ENCODE measurements at places on chromosomes 6 and 20.

DNA sequence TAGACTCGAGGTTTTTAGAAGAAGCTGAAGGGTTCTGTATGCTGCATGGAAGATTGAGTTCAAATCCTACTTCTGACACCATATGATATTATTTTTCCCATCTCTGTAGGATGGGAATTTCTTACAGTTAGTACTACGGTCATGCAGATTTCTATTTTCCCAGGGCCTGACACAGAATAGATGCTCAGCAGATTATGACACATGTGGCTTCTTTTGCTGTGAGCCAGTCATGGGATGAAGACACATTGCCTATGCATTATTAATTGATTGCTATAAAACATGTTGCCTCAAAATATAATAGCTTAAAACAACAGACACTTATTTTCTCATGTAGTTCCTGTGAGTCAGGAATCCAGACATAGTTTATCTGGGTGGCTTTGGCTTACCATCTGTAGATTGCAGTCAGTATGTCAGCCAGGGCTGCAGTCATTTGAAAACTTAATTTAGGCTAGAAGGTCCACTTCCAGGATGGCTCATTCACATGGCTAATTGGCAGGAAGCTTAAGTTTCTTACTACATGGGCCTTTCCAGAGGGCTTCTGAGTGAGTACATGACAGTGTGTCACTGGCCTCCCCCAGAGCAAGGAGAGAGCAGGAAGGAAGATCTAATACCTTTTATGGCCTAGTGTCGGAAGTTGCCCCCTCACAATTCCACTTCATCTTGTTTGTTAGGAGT lies 29.5 kb downstream of the TOP1 start:
- H3K36me3 ChIP-seq, result peaks cover 65% of the 10 kb centered on the region
- peaks cover 94% of the 10 kb centered on the region for H3K4me1 ChIP-seq
- H3K27me3 ChIP-seq, result no peaks in the 10 kb centered on the region
- H3K27ac ChIP-seq, result peak overlapping the region; percentile 40
- no peak for DNase-seq

GRCh38 chr6:133309579-133309978 lies 68.4 kb downstream of the EYA4 start:
- no peak overlapping the region for H3K4me3 ChIP-seq
- no peaks in the 10 kb centered on the region for H3K4me1 ChIP-seq

DNA sequence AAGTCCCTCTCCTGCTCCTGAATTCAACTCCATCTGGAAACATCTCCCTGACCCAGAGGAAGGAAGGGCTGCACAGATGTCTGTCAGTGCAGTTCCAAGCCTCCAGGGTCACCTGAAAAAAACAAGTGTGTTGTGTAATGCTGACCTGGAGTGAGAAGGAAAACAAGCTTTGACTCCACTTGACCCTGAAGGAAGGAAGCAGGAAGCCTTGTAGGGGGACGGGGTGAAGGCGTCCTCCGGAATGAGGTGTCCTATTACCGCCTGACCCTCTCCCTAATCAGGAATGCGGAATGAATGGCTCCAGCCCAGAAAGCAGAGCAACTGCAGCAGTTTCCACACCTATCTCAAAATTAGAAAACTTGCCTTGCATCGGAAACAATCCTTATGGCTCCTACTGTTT lies 13.9 kb upstream of the ADGRF5 start:
- no peaks in the 10 kb centered on the region for H3K27me3 ChIP-seq
- H3K4me3 ChIP-seq, result no peak overlapping the region
- no peaks in the 10 kb centered on the region for H3K4me1 ChIP-seq
- no peak for DNase-seq
- no peaks in the 10 kb centered on the region for H3K36me3 ChIP-seq

DNA sequence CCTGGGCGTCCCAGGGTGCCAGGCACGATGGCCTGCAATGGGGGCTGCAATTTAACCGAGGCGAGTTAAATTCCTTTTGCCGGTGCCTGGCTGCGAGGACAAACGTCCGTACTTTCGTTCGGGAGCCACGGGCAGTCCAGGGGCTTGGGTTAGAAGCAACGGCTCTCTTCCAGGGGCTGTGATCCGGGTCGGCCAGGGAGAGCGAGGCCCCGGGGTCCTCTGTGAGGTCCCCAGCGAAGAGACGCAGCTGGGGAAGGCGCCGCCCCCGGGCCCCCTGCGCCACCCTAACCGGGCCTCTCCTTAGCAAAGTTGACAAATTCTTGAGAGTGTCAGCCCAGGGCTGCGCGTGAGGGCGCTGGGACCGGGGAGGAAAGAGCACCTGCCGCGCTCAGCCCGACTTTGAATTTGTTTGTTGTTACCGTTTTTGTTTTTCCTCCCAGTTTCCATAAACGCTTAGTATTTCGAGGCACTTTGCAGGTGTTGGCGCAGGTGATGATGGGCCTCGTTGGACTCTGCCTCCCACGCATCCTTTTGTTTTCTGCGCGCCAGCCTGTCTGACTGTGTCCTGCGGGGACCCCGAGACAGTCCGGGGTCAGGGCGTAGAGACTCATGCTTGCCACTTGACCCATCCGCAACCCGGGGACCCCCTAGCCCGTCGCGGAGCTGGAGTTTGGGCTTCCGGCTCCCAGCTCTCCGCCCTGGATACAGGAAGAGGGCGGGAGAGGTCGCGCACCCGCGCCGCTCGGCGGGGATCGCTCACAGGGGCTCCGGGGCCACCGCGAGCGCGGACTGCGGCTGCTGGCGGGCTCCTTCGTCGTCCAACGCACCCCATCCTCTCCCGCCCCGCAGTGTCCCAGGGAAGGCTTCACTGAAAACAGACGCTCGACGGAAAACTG lies 5.8 kb downstream of the OLIG3 start:
- H3K4me3 ChIP-seq, result no peak overlapping the region
- H3K27me3 ChIP-seq, result no peaks in the 10 kb centered on the region
- no peaks in the 10 kb centered on the region for H3K36me3 ChIP-seq
- DNase-seq, result no peak
- no peak overlapping the region for H3K27ac ChIP-seq

GRCh38 chr6:14180609-14181008 lies 63.0 kb downstream of the CD83 start:
- H3K4me3 ChIP-seq, result no peak overlapping the region
- H3K36me3 ChIP-seq, result no peaks in the 10 kb centered on the region
- no peaks in the 10 kb centered on the region for H3K27me3 ChIP-seq
- H3K4me1 ChIP-seq, result no peaks in the 10 kb centered on the region

DNA sequence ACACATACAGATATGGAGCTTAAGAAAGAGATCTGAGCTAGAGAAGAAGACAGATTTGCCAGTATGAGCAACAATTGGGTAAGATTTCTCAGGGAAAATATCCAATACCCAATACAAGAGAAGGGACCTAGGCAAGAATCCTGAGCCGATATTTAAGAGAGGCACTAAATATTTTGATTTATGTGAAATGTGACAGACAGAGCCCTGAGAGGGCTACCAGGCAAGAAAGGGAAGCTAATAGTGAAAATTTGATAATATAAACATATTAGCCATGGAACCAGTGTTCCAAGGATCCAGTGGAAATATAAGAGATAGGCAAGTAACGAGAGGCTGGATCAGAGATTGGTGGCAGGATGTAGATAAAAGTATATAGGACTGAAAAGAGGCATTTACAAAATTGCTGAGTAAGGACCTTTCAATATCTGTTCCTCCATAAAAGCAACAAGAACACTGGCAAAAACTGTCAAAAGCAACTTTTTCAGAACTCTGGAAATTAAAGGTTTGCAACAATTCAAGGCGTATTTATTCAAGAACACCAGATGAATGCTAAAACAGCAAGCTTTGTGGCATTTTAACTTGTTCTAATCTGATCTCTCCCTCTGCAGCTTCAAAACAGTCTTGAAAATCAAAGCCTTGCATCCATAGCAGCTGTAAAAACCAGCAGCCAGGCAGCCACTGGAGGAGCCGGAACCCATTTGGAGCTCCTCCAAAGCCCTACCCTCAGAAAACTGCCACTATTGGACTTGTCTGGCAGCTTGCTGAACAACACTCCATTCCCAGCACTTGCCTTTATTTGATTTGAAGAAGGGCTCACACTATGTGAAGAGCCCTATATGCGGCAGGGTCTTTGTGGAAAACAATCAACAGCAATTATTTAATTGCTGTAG lies 58.8 kb downstream of the REV3L start:
- DNase-seq, result no peak
- no peaks in the 10 kb centered on the region for H3K27me3 ChIP-seq
- H3K27ac ChIP-seq, result peak overlapping the region; percentile 63

- H3K4me1 ChIP-seq, result peaks cover 27% of the 10 kb centered on the region
- H3K27me3 ChIP-seq, result no peaks in the 10 kb centered on the region
- H3K27ac ChIP-seq, result peak overlapping the region; percentile 40
These were observed 638 bp downstream of the MDN1 start for GRCh38 chr6:89818977-89819335.

DNA sequence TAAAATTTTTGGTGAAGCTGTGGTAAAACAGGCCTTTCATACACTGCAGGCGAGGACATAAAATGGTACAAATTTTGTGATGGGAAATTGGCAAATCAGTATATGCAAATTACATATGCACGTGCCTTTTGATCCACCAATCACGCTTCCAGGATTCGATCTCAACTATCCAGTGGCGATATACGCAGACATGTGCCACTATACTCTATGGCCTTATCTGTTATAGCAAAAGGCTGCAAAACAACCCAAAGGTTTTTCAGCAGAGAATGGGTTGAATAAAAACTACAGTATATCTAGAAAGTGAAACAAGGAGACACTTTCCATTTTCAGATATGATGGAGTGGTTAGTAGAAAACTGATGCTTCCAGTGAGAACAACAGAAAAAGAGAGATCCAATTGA lies 41.9 kb upstream of the ERVFRD-1 start:
- no peaks in the 10 kb centered on the region for H3K27me3 ChIP-seq
- H3K27ac ChIP-seq, result no peak overlapping the region
- no peak overlapping the region for H3K4me3 ChIP-seq

- no peaks in the 10 kb centered on the region for H3K36me3 ChIP-seq
- no peak overlapping the region for H3K27ac ChIP-seq
- H3K27me3 ChIP-seq, result no peaks in the 10 kb centered on the region
- H3K4me1 ChIP-seq, result peaks cover 4% of the 10 kb centered on the region
These were observed 116.5 kb upstream of the LAMP5 start for GRCh38 chr20:9397928-9398327.

GRCh38 chr6:154567695-154568220 lies 57.3 kb upstream of the CNKSR3 start:
- no peak overlapping the region for H3K27ac ChIP-seq
- no peaks in the 10 kb centered on the region for H3K36me3 ChIP-seq
- DNase-seq, result no peak
- H3K4me3 ChIP-seq, result no peak overlapping the region
- H3K27me3 ChIP-seq, result no peaks in the 10 kb centered on the region
- H3K4me1 ChIP-seq, result no peaks in the 10 kb centered on the region

DNA sequence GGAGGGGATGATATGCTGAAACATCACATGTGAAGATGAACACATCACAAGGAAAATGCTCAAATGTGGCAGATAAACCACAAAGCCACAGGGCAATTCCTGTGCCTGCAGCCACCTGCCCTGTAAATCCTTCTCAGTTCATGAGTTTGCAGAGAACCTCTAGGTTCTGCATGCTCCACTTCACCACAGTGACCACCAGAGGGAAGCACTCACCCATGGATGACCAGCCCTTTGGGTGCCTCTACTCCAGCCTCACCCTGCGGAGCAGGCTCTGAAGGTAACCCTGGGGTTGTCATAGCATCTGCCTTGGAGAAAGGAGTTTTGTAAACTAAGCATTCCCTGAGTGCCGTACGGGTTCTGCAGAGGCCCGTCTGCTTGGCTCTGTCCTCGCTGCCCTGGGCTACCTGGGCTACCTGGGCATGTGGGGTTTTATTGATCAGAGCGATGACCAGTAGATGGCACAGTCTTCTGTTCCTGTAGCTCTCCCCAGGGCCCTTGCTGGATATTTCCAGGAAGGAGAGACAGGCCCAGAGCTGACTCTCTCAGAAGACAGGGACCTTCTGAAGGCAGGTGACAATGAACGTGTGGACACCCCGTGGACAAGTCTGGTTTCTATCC lies 31.7 kb upstream of the CST1 start:
- H3K27ac ChIP-seq, result no peak overlapping the region
- no peak overlapping the region for H3K4me3 ChIP-seq
- no peaks in the 10 kb centered on the region for H3K27me3 ChIP-seq
- H3K36me3 ChIP-seq, result no peaks in the 10 kb centered on the region

DNA sequence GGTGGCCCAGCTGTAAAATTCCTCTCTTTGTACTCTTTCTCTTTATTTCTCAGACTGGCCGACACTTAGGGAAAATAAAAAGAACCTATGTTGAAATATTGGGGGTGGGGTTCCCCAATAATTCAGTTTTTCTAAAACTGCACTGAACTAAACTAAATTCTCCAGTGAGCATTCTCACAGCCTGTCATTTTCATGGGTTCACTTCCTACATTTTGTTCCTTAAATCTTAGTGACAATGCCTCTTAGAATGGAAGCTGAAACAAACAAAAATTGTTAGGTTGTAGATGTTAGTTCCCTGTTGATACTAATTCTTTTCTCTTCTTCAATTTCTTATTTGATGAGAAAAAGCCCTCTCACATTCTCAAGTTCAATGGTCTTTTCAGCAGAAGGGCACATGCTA lies 35.8 kb upstream of the IFNGR1 start:
- no peak for DNase-seq
- no peak overlapping the region for H3K27ac ChIP-seq
- no peak overlapping the region for H3K4me3 ChIP-seq
- no peaks in the 10 kb centered on the region for H3K4me1 ChIP-seq

- peaks cover 7% of the 10 kb centered on the region for H3K36me3 ChIP-seq
- H3K27me3 ChIP-seq, result no peaks in the 10 kb centered on the region
- H3K4me3 ChIP-seq, result no peak overlapping the region
- peaks cover 68% of the 10 kb centered on the region for H3K4me1 ChIP-seq
- H3K27ac ChIP-seq, result no peak overlapping the region
These were observed 3.4 kb downstream of the UBE3D start for GRCh38 chr6:83062225-83062624.

- H3K4me3 ChIP-seq, result peak overlapping the region; percentile 41
- peaks cover 12% of the 10 kb centered on the region for H3K4me1 ChIP-seq
- no peak for DNase-seq
- H3K27ac ChIP-seq, result no peak overlapping the region
- no peaks in the 10 kb centered on the region for H3K27me3 ChIP-seq
- no peaks in the 10 kb centered on the region for H3K36me3 ChIP-seq
These were observed 23.6 kb downstream of the GMDS start for GRCh38 chr6:2221726-2222274.

DNA sequence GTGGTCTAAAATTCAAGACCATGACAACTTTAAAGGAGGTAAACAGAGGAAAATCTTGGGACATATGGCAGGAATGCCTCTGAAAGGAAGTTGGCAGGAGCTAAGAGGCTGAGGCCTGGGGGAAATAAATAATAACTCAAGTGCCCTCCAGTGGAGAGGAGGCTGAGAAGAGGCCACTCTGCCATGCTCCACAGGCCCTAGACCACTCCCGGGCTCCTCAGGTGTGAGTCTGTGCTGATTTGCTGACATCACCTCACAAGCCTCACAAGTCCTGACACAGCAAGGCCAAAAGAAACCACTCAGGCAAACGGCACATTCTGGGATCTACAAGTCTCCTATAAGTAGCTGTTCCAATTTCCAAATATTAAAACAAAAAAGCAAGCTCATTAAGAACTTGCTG lies 91.0 kb upstream of the RIPOR2 start:
- H3K27ac ChIP-seq, result peak overlapping the region; percentile 96
- H3K4me1 ChIP-seq, result peaks cover 63% of the 10 kb centered on the region
- DNase-seq, result peak; percentile 75
- H3K27me3 ChIP-seq, result no peaks in the 10 kb centered on the region
- peaks cover 10% of the 10 kb centered on the region for H3K36me3 ChIP-seq

All from Karpas-422 (cell line).